ENCODE measurements at places on chromosomes 7 and 10. TPM values are rescaled to one million over a fixed set of nuclear protein-coding genes. Genes with fewer than 3 reads are reported as not detected.

Gene ZNF804B
- not detected for total RNA-seq

Gene DGKI
- total RNA-seq = 0.14 TPM

Gene TEX47
- not detected for total RNA-seq

Gene SPDYE2B
- total RNA-seq = not detected

Gene DYNC1I1
- 3.3 TPM for total RNA-seq

Gene IGFBP3
- 10.1 TPM for total RNA-seq

Gene NAT16
- total RNA-seq = not detected

Gene RASSF4
- 4.6 TPM for total RNA-seq

Gene IFIT1B
- not detected for total RNA-seq

All from endothelial cell of umbilical vein (primary cell).